SHP77 treated with DMSO at 0.1 percent for 48 hours (cell line): ENCODE measurements at places on chromosomes 7 and 10.

DNA sequence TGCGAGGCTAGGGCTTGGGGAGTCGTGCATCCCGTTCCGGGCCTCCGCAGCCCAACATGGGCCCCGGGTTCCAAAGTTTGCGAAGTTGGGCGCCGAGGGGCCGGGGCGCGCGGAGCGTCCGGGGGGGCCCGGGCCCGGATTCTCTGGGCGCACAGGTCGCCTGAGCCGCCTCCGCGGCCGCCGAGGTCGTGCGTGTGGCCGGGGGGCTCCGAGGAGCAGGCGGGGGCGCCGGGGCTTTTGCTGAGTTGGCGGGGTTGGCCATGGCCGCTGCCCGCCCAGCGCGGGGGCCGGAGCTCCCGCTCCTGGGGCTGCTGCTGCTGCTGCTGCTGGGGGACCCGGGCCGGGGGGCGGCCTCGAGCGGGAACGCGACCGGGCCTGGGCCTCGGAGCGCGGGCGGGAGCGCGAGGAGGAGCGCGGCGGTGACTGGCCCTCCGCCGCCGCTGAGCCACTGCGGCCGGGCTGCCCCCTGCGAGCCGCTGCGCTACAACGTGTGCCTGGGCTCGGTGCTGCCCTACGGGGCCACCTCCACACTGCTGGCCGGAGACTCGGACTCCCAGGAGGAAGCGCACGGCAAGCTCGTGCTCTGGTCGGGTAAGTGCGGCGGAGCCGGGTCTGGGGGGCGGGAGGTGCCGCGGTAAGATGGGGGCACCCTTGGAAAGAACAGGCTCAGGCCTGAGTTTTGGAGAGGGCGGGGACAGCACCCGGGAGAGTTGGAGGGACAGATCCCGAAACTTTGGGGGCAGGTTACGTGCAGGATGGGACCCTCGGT lies 643 bp downstream of the SMO start:
- DNase-seq, result no peak

DNA sequence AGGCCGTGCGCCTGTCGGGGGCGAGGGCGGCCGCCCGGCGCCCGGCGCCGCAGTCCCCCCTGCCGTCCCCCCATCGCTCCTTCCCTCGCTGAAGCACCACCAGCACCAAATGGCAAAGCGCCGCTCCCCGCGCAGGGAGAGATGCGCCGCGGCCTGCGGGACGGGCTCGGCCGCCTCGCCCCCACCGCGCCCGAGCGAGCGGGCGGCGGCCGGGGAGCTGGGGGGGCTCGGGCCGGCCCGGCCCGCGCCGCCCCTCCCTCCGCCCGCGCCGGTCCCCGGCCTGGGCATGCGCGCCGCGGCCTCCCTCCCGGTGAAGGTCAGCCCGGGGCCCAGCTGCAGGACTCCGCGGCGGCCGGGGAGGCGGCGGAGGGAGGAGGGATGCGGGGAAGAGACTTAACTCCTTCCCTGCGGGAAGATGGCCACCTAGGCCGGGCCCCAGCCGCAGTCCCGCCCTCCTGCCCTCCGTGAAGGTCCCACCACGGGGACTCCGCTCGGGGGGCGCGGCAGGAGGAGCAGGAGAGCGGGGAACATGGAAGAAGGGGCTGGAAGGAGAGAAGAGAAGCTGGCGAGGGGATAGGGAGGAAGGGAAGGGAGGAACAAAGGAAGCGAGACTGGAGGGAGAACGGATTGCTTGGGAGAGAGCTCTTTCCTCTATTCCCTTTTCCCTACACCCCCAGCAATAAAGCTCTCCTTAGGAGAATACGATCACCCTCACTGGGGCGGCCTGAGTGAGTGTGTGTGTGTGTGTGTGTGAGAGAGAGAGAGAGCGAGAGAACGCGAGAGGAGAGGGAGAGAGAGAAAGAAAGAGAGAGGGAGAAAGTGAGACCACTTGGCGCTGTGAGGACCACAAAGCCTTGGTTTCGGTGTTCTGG lies 3.4 kb upstream of the SMARCD3 start:
- DNase-seq, result no peak

GRCh38 chr10:47331954-47332353 lies 9.7 kb downstream of the GDF2 start:
- DNase-seq, result no peak

DNA sequence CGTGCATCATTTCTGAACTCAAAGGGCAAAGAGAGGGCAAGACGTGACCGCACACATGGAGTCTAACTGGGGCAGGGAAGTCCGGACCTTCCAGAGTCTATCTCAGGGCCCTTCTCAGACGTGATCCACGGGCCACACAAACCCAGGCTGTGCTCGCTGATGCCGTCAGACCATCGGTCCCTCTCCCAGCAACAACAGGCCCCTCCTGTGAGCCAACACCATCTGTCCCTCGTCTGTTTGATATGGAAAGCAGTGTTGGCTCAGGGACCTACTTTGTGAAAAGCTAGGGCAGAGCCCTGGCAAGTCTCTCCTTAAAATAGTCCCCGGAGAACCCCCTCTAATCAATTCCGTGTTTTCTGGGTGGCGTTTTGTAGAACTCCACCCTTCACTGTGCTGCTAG lies 208.8 kb downstream of the TCERG1L start:
- DNase-seq, result no peak

DNA sequence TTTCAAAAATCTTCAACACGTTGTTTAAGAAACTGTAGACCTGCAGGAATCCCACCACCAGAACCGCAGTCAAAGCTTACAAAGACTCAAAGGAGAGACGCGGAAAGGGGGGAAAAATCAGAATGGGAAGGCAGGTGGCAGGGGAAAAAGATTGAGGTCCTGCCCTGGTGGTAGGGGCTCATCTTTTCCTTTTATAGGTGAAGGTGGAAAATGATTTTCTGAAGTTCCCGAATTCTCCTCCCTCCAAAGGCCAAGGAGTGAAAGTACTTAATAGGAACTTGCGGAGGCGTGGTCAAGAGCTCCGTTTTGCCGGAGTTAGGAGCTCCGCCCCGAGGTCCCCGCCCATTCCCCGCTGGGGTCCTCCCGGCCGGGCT lies 724 bp downstream of the BBIP1 start:
- DNase-seq, result peak; percentile 69

- DNase-seq, result no peak
Observed at GRCh38 chr7:8434290-8435002, 1.0 kb downstream of the NXPH1 start.

DNA sequence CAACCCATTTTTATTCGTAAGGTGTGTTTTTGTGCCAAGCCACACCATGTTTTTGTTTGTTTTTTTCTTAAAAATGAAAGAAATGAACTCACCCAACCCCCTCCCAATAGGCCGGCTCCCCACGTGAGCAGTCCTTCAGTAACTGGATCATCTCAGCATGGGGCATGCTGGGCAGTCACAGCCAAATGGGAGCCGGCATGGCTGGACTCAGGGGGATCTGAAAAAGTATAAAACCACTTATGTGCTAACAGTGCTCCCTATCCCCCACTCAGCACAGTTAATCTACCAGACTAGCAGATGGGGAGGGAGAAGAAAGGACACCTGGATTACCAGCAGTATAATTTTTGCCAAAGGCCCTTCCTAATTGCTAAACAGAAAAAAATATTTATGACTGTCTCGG lies 39.3 kb downstream of the BAZ1B start:
- no peak for DNase-seq

DNA sequence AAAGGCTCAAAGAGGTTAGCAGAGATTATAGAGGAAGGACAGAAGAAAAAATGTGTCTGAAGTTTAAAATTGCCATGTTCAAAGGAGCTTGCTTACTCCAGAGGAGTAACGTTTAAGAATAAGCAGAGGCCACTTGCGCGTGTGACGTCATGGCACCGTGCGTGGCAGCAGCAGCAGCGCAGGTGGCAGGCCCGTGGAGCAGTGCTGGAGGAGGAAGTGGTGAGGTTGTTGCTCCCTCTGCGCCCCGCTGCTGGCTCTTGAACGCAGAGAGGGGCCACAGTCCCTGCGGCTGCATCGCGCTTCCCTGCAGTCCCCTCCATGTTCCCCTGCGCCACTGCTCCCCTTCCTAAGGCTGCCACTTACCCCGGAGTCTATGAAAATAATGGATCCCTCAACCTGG lies 37.5 kb downstream of the GDI2 start:
- no peak for DNase-seq

DNA sequence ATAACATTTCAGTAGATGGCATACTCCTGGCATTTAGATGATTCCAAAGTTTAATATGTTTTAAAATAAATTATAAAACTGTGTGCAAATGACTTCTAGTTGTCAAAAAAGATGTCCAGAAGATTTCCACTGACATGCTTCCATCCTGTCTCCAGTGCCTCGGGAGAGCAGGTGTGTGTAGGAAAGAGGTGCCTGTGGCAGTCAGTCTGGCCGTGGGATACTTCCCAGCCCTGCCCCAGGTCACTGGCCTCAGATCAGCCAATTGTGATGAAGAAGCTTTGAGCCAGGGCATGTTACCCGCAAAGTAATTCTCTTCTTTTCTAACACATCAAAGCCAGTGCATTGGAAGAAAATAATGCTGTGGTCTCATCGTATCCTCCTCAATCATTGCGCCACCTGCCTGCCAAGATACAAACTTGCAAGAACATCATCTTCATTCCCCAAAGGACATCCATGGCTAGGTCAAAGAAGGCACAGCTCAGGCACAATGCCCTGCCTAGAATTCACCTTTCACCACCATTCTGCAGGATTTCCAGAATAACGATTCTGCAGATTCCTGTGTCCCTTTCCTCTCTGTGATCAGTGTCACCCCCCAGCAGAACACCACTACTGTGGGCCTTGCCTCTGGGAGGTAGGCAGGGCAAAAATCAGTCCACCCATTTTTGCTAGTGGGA lies 6.3 kb upstream of the KCNMA1 start:
- no peak for DNase-seq

GRCh38 chr7:45324683-45325237 lies 167.2 kb downstream of the RAMP3 start:
- DNase-seq, result no peak

DNA sequence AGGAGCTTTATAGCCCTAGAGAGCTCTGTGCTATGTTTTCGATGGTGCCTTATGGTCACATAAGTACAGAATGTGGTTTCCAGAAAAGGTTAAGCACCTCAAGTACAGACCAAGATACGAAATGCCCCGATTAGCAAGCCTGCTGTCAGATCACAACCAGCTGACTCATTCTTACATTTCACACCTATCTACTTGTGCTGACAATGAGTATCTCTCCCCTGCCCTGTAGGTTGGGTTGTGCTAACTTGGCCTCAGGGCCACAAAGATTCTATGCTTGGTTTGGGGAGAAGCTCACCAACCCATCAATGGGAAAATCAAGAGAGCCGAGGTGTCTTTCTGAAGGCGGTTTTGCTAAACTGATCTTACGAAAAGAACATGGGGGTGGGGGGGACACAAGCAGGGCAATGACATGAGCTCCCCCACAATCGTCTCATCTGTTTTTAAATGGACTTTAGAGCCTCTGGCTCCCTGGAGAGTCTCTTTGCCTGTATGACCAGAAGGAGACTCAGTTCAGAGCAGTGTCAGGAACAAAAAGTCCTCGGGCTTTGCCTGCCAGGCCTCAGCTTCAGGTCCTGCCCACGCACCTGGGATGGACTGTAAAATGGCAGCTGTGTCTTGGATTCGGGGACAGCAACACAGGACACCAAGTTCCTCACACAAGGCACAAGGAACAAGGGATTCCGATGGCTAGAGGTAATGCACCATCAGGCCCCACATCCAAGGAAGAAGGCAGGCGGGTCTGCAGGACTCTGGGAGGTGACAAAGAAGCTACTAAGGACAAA lies 55.1 kb downstream of the FAM53B start:
- no peak for DNase-seq

- DNase-seq, result no peak
Observed at GRCh38 chr7:40571796-40572195, 437.0 kb downstream of the SUGCT start.

- no peak for DNase-seq
Observed at GRCh38 chr7:155530601-155531000, 15.8 kb downstream of the CNPY1 start.

GRCh38 chr10:71134732-71135211 lies 77.6 kb upstream of the UNC5B start:
- DNase-seq, result no peak

- no peak for DNase-seq
Observed at GRCh38 chr7:80882213-80882801, 36.5 kb downstream of the SEMA3C start.

- peak; percentile 23 for DNase-seq
Observed at GRCh38 chr7:43058271-43059066, 54.0 kb upstream of the HECW1 start.

DNA sequence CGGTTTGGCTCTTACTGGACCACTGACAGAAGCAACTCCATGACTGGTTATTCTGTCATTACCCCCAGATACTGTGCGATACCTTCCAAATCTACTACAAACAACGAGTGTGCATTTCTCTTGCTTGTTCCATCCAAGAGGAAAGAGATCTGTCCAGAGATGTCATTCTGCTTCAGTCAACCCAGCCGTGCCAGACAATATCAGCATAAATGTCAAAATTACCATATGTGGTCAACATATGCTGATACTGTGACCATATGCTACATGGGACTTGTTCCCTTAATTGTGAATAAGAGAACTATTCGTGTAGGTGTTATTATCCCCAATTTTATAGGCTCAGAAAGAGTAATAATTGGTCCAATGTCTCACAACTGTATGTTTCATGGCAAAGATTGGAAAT lies 143.2 kb upstream of the PRSS1 start:
- no peak for DNase-seq

DNA sequence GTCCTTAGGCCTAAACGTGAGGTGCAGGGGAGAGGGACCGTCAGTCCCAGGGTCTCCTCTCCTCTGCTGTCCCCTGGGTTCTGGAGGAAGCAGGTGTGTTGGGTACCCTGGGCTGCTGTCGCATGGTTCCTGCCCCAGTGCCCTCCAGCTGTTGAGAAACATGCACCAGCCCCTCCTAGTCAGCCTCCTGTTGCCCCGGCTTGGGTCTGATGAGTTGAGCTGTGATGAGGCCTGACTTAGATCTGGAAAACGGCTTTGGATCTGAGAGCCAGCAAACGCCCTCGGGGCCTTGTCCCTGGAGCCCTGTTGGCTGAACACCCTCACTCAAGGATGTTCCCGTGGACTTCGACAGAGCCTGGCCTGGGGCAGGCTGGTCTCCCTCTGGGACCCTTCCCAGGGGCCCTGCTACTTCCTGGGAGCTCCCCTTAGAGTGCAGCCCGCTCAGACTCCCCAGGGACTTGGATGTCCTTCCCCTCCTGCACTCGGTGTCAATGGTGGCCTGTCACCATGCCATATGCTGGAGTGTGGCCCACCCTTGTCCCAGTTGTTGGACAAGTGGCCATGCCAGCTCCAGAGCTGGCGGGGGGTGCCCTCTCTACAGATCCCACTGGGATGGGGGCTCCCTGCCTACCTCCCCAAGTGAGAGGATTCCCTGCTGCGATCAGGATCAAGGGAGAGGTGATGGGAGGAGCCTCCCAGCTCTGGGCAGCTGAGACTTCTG lies 12.3 kb downstream of the ZNF316 start:
- DNase-seq, result no peak
